Activated T-helper 9 cell treated with anti-CD3 and anti-CD28 coated beads, Interleukin-2, amount 50 U/mL, for 16 hours (primary cell): ENCODE measurements at places on chromosomes 6 and 20.
A peak's percentile ranks its signal among the peaks of the same experiment; 100 is the strongest.

- DNase-seq, result no peak
Observed at GRCh38 chr6:14423955-14424354, 306.4 kb downstream of the CD83 start.

GRCh38 chr6:112951829-112952228 is 604.7 kb downstream of the RFPL4B start:
- DNase-seq, result no peak

DNA sequence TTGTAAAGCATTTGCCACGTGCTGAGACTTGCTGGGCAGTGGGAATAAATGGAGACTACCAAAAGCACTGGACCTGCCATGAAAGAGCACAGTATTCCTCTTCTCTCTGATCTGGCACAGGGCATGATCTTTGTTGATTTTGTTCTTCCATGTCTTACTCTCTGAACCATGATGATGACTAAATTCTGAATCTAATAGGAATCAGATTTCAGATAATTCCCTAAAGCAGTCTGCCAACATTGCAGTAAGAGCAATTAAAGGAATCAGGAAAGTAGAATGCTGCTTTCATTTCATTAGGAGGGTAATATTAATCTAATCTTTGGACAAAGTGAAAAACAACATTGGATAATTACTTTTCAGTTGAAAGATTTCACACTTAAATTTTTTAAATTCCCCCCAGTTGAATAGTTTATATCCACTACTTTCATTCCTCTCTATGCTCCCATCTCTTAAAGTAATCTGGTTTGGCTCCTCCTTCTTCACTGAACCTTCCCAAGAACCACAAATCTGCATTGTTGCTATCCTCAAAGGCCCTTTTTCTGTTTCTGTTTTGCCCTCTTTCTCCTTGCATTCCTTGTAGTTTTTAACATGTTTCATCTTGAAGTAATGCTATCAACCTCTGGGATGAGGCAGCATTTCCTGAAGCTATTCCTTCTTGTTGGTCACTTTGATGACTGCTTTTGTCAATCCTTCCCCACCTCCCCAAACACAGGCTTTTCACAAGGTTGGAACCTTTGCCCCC is 243.2 kb upstream of the TENT5A start:
- no peak for DNase-seq

DNA sequence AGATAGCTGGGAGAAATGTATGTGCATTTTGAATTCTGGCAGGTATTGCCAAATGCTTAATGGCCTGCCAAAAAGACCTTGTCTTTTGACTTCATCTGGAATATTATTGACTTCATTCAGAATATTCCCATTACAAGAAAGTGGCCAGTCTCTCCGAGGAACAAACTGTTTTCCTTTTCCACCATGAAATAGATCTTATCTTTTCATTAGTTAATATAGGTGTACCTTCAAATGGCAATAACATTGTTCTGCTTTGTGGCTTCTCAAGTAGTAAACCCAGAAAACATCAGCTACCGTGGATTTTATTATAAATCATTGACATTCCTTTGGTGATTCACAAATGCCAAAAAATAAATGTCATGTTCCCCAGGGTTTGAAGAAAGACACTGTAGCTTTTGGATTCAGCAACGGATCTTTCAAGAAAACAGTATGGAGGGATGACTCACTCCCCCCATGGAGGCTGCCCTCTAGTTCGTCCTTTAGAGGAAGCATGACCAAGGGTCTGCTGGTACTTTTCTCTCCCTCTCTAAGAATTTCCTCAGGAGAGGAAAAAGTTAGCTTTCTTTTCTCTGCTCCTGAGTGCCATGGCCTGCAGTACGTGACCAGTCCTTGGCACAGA is 1.1 kb upstream of the RNF182 start:
- DNase-seq, result no peak

GRCh38 chr6:16257999-16258708 is 19.8 kb downstream of the GMPR start:
- no peak for DNase-seq

GRCh38 chr20:18031888-18032509 is 25.7 kb downstream of the OVOL2 start:
- no peak for DNase-seq

DNA sequence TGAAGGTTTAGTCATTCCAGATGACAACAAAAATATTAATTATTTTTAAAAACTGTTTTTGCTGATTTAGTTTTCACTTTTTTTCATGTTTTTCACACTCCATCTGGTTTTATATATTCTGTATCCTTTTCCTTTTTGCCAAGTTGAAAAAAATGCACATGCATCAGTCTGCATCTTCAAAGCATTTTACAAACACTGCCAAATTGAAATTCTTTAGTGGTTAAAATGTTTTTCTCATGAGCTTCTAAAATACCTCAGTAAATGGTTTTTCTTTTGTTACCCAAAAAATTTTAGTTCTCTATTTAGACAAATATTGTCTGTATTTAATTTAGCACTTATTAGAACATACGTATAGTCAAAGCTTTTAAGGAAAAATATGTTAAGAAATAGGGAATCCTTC is 386.9 kb upstream of the HSF2 start:
- DNase-seq, result no peak

GRCh38 chr6:43630980-43631619 is 2.0 kb upstream of the GTPBP2 start:
- no peak for DNase-seq

DNA sequence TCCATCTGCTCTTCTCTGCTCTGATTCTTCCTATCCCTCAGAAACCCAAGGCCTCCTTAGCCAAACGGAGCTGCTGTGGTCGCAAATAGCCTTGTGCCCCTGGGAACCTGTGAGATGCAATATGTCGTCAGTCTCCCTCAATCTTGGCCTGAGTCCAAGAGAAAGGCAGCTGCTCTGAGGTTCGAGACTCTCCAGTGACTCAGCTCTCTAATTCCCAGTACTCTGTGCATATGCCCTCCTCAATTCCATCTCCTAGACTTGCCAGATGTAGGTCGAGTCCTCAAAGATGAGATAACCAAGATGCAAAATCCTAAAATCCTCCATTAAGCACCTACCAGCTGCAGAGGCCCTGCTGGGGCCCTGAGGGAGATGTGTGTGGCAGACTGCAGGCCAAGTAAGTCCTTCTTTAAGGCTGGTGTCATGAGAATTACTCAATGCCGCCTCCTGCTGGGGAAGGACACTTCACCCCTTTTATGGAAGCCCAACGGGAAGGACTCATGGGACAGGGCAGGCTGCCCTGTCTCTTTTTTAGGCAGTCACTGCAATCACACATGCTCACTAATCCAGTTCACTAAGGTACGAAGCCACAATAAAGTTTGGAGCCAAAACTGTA is 28.5 kb downstream of the C6orf15 start:
- no peak for DNase-seq

- no peak for DNase-seq
Observed at GRCh38 chr20:48380661-48381060, 447.1 kb downstream of the PREX1 start.

- DNase-seq, result no peak
Observed at GRCh38 chr20:34896086-34896621, 19.7 kb downstream of the ACSS2 start.

- no peak for DNase-seq
Observed at GRCh38 chr6:837380-837779, 144.4 kb upstream of the EXOC2 start.

GRCh38 chr6:54291738-54292137 is 16.5 kb upstream of the TINAG start:
- no peak for DNase-seq

DNA sequence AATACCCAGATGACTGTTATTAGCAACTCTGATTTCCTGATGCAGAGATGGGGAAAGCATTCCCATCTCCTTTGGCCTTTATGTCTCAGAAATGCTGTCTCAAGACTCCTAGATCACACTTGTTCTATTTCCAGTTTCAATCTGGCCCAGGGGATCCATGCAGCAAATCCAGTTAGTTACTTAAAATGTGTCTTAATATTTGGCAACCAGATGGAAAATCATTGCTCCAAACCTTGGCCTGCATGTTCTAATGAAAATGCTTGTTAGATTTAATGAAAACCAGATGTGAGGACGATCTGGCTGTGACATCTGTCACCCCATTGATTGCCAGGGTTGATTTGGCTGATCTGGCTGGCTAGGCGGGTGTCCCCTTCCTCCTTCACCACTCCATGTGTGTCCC is 125.2 kb downstream of the TSHZ2 start:
- no peak for DNase-seq

- no peak for DNase-seq
Observed at GRCh38 chr6:37029249-37029971, 24.0 kb downstream of the FGD2 start.

- DNase-seq, result no peak
Observed at GRCh38 chr6:25832307-25832662, 433 bp upstream of the SLC17A1 start.

- no peak for DNase-seq
Observed at GRCh38 chr20:51003753-51004152, 19.2 kb downstream of the KCNG1 start.

- DNase-seq, result no peak
Observed at GRCh38 chr20:13318871-13319521, 97.9 kb downstream of the ISM1 start.

GRCh38 chr6:90658497-90658896 is 71.6 kb upstream of the MAP3K7 start:
- no peak for DNase-seq

DNA sequence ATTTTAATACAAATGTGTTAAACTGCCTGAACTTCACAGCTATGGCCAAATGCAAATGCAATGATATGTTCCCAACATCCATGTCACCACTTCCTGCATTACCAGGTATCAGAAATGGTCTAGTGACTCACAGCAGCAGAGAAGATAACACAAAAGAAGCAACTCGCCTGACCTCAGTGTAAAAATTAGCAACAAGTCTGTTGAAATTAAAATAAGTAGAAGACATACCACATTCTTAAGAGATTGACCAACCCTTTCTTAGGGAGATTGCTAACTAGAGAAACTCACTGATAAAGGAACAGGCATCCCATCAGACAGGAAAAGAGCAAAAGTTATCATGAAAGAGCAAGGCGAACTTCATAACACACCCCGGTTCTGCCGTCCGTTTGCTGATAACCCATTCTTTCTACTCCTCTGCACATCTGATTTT is 45.1 kb downstream of the RNASET2 start:
- no peak for DNase-seq

GRCh38 chr6:106141441-106142237 is 55.5 kb downstream of the PRDM1 start:
- DNase-seq, result peak; percentile 36

DNA sequence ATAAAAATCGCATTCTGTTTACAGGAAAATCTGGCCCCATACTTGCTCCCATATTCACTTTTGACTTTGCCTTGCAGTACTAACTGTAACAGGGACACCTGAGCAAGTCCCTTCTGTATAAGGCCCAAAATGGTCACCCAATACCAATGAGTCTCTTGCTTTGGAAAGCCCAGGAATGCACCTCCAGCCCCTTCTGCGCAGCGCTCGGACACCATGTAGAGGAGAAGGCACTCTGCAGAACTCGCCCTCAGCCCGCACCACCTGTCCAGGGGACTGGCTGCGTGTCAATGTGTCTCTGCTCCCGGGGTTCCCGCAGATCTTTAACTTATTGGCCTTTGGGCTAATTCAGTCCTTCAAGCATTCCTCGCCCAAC is 746 bp upstream of the PRND start:
- no peak for DNase-seq

DNA sequence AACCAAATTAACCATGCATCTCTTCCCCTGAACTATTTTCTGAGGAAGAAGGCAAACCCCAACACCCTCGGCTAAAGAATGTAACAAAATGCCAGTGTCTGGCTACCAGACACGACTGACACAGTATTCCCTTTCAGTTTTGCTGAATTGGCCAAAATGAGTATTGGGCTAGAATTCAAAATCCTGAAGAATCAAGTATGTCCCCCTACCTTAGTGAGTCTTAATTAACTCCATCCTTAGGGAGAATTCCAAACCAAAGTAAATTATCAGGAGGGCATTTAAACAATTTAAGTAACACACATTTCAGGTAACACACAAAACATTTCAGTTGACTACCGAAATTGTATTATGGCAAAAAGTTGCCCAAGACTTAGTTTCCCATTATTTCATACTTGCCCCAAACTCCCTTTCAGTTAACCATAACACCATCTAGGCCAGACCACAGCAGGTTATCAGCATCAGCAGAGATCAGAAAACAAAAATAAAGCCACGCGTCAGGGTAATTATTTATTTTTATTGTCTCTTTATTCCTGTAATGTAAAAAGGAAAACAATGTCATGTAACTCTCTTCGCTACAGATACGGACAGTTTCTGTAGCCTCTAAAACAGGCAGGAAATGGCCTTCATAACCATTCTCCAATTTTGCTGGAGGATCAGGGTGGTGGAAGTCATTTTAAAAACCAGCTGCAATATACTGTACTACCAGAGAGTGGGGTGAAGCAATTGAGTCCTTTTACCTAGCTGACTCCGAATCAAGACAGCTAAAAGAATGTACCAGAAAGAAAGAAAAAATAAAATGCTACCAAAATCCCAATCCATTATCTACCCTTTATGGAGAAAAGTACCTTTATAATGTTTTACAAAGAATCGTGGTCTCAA is 1.9 kb downstream of the SNX5 start:
- DNase-seq, result no peak

DNA sequence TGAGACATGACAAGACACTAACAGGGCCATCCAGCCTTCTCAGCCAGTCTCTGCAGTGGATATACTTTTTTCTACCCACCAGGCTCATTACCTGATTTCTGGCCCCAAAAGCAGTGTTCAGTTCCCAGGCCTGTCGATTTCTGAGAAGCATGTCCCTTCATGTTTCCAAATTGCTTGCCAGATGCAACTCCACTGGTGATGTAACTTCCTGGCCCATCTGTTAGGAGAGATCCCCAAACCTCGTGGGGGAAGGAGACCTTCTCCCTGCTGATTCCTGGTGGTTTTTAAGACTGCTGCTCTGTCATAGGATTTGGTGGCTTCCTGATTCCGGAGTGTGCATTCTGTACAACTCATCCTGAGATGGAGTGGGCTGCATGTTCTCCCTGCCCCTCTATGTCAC is 31.6 kb upstream of the MRPS10 start:
- no peak for DNase-seq

DNA sequence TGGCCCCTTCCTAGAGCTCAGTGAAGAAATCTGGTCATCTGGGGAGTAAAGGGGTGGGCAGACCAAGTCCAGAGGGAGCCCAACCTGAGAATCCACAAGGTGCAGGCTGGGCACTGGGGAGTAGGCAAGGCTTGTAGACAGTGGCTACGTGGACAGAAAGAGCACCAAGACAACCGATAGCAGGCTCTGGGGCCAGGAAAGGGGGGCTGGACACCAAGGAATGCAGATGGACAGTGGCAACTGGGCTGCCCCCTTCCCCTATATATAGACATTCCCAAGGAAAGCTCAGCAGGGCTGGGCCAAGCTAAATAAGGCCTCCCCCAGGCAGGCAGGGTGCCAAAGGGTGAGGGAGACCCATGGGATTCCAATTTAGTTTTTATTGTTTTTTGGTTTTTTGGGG is 1.5 kb upstream of the TNNC2 start:
- DNase-seq, result no peak

- DNase-seq, result no peak
Observed at GRCh38 chr20:112396-112795, 24.9 kb downstream of the DEFB125 start.

- no peak for DNase-seq
Observed at GRCh38 chr20:10940941-10941340, 267.1 kb upstream of the JAG1 start.
